Epithelial cell of prostate (primary cell): ENCODE measurements at places on chromosomes 3 and 15.

GRCh38 chr15:64443747-64444621 is 16.4 kb upstream of the ZNF609 start:
- peak; percentile 59 for DNase-seq

DNA sequence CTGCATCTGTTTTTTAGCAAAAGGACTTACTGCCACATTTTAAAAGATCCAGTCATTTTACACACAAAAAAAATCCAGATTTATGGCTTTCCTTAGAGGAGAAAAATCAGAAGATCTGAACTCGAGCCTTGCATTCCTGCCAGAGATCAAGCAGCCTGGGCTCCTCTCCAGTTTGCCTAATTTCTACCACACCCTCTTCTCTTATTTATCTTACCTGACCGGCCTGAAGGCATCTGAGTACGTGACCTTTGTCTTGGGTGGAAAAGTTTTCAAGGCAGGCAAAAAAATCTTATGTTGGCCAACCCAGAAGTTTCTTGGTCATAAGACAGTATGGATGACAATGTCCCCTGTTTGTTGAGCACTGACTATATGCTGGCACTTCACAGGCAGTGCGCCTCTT is 60.3 kb downstream of the CHRD start:
- no peak for DNase-seq

DNA sequence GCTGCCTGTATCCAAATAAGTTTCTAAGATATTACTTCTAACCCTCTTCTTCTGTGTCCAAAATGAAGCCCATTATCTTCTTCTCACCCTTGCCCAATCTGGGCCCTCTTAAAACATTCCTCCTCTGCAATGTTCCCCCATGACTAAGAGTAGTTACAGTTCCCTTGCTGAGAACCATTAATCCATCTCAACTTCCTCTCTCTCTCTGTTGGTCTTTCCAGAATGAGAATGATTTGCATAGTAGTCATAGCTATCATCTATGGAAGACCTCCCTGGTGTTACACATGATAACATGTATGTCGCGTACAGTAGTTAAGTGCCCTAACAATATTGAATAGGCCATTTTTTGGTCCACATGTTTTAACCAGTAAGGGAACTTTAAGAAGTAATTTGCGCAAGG is 177.9 kb downstream of the ANXA2 start:
- DNase-seq: no peak

DNA sequence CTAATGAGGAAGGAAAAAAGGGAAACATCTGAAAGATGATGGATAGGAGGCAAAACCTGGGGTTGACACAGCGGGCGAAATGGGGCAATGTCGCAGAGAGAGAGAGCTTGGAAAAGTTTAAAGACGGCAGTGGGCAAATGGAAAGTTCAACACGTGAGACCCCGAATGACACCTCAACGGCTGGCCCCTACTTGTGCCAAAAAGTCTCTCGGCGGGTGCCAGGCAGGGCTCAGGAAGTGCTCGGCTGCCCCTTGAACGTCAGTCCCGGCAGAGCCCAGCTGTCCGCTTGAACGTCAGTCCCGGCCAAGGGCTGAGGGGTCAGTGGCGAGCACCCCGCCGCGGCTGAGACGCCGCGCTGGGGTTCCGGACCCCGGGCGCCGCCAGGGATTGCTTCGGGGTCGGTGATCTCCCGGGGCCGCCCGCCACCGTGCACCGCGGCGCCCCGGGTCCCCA is 658 bp downstream of the EOGT start:
- no peak for DNase-seq

DNA sequence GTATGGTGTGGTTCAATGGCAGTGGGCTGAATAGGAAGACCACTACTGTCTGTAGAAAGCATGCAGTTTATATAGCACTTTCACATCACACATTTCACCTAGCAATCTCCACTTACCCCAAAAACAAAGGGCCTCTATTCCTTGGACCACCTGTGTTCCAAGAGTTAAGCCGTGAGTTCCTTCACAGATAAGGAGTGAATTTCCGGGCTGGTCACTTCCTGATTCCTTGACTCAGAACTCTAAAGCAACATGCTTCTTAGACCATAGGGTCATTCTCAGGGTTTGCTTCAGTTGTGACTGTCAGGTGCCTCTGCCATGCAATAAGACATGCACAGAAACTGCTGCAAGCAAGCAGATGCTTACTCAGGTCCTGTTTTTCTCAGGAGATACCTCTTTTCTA is 588.5 kb upstream of the TGFBR2 start:
- DNase-seq: no peak

GRCh38 chr3:154981201-154981600 is 98.9 kb upstream of the MME start:
- DNase-seq: no peak

GRCh38 chr3:114480442-114480841 is 186.6 kb downstream of the TIGIT start:
- no peak for DNase-seq

- no peak for DNase-seq
These were observed 30.5 kb downstream of the HERC1 start for GRCh38 chr15:63803106-63803886.
